RWPE2 (cell line): ENCODE measurements at places on chromosomes 3 and 15.

- DNase-seq, result no peak
These were observed 1.6 kb upstream of the CHST13 start for GRCh38 chr3:126522363-126522788.

DNA sequence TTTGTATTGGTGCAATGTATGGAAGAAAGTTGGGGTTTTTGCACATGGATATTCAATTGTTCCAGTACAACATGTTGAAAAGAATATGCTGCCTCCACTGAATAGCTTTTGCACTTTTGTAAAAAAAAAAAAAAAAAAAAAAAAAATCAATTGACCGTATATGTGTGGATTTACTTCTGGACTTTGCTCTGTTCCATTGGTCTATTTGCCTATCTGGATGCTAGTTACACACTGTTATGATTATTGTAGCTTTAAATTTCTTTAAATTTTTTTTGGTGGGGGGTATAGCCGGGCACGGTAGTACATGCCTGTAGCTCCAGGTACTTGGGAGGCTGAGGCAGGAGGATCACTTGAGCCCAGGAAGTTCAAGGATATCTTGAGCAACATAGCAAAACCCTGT, 52.5 kb downstream of the RPL39L start:
- no peak for DNase-seq

GRCh38 chr15:67013696-67014095, 51.7 kb upstream of the SMAD3 start:
- no peak for DNase-seq

GRCh38 chr3:55906896-55907295, 419.8 kb upstream of the WNT5A start:
- DNase-seq, result no peak
